NCI-H1048 (cell line): ENCODE measurements at places on chromosomes 1 and 21.
A peak's percentile ranks its signal among the peaks of the same experiment; 100 is the strongest.

GRCh38 chr1:156689035-156689952, 12.1 kb upstream of the NES start:
- DNase-seq, result peak; percentile 62

DNA sequence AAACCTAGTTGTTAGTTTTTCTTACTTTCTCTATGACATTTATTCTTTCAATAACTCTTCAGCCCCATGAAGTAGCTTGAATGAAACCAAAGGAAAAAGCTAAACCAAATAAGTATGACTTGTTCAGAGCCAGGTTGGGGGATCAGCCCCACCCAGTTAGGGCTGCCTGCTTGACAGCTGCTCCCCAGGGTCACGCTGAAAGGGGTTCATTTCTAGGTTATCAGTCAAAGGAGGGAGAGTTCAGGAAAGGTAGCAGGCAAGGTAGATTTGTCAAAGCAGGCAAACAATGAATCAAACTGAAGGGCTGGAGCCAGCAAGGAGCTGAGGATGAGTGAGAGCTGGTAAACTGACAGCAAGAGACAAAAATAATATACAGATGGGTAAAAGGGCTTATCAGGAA, 3.1 kb upstream of the S100A11 start:
- DNase-seq, result no peak

- DNase-seq, result no peak
Measured at GRCh38 chr1:36134505-36135329, 9.7 kb upstream of the COL8A2 start.

- no peak for DNase-seq
Measured at GRCh38 chr1:222979561-222979960, 163.5 kb downstream of the TLR5 start.

DNA sequence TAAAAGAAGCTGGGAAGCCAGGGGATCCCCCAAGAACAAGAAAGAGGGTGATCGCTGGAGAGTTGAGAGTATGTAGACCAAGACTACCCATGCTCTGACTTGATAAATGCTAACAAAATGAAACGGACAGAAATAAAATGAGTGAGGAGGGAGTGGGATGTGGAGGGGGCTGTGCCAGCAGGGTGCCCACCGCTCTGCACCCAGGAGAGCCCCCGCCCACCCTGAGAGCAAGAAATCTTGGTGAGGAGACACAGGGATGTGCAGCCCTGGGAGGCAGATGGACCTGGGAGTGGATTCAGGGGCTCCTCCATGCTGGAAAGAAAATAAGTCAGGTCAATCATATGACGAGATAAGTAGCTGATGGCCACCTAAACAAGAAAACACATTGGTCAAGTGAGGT, 590.9 kb downstream of the AJAP1 start:
- no peak for DNase-seq

- DNase-seq, result no peak
Measured at GRCh38 chr1:172456344-172456769, 12.5 kb upstream of the PIGC start.

DNA sequence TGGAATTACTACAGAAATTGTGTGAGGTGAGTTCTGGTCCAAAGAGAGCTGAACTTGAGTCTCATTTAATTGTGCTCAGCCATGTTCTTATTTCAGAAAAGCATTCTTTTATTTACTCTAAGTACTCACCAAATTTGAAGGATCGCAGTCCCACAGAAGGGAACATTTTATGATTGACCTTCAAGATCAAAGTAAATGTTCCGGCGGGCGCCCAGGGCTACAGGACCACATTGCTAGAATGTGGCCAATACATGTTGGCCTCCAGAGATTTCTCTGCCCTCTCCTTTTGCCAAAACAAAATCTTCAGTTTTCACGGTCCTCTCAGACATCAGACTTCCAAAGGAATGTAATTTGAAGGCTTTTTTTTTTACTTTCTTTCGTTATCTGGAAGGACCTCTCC, 237.8 kb downstream of the FMN2 start:
- DNase-seq, result no peak

GRCh38 chr21:41367945-41368734, 6.3 kb downstream of the MX2 start:
- no peak for DNase-seq

DNA sequence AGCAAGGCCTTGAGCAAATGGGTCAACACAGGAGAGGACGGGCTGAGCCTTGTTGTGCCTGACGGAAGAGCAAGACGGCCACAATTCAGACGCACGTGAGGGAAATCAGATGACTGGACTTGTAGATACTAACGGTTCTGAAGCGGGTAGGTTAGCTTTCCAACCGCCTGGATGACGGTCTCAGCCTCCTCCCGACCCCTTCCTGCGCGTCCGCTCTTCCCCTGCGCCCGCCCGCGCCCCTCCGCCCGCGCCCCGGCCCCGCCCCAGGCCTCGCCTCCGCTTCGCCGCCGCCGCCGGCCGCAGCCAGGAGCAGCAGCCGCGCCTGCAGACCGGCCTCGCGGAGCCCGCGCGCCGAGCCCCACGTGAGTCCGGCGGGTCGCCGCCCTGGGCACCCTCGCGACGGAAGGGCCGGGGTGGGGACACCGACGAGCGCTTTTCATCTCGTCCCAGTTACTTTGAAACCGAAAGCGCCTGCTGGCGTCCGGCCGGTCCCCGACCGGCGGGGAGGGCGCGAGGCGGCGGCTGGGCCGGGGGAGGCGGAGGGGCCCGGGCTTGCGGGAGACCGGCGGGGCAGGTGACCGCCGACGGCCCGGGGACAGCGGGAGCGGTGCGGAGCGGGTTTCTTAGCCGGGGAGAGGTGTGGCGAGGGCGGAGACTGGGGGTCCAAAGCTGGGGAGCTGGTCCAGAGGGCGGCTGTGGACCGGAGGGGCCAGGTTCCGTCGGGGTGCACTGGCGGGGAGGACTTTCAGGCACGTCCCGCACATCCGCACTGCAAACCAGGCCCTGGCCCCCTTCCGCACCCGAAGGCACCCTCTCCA, at the start of gene TRAF5:
Gene TRAF5, plus strand, starts transcription at position 306 of the 818 bp plus-strand sequence. CDS start 26,407 bp downstream, outside the sequence.
- DNase-seq, result no peak

DNA sequence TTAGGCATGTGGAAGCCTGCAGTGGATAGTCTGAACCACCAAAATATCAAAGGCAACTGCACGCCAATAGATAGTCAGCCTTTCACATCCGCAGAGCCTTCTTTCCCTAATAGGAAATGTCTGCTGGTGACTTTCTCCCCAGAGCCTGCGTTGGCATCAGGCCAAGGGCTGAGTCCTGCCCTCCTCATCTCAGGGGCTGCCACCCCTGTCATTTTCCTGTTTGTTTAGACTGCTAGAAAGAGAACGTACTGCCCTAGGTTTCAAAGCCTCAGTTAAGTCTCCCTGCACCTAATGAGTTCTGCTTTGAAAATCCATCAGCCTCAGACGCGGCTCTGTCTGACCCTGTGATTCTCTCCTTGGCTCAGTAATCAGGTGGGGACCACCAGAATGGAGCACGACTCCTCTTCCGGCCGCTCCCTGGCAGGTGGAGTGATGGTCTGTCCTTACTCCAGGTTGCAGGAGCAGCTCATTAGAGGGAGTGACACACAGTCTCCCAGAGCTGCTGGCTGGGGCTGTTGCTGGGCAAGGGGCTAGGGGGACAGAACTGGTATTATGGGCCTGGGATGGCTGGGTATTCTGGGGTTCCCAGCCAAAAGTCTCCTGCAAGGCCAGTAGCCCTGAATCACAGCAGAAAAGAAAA, 27.3 kb downstream of the STUM start:
- no peak for DNase-seq

DNA sequence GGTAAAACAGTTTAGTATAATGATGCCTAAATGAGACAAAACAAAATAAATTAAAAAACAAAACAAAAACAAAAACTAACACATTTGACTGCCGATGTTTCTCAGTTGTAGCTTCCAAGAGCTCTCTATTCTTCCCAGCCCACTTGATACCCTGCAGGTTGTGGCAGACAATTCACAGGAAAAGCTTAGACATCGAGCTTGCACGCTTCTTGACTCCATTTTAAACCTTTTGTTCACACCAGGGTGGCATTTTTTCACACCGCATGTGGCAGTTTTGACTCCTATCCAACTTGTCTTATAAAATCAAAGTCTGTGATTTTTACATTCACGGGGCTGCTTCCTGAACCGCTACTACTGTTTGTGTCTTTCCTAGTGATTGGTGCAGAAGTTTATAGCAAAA, 575.9 kb downstream of the USP25 start:
- DNase-seq, result no peak

DNA sequence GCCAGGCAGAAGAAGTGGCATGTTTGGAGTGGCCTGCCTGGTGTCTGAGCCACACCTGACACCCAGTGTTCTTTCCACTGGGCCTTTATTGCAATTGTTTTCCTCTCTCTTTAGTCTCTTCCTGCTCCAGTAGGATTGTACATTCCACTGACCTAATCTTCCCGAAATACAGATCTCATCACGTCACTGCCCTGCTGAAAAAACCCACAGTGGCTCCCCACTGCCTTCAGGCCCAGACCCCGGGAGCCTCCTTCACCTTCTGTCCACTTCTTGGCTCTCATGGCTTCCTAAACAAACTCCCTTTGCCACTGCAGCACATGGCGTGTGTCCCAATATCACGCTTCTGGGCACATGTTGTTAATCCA, 25.3 kb upstream of the ATP5PO start:
- no peak for DNase-seq

GRCh38 chr1:24126672-24127023, 14.7 kb upstream of the MYOM3 start:
- no peak for DNase-seq

- no peak for DNase-seq
Measured at GRCh38 chr1:22285549-22286396, 142.9 kb upstream of the WNT4 start.

- DNase-seq, result no peak
Measured at GRCh38 chr1:3606779-3607702, 4.3 kb downstream of the MEGF6 start.

GRCh38 chr1:180177931-180178330, 23.3 kb downstream of the QSOX1 start:
- no peak for DNase-seq

DNA sequence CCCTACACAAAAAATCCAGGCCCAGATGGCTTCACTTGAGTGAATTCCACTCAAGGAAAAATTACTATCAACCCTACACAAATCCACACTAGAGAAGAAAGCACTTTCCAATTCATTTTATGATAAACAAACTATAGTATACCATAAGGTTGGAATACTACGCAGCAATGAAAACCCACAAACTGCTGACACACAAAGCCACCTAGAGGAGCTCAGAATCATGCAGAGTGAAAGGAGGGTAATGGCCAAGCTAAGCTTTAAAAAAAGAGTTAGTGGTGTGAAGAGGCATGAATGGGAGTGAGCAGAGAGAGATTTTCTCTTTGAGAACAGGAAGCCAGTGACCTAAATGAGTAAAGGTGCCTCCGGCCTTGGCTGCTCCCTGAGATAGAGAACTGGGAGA, 93.7 kb downstream of the DHRS3 start:
- DNase-seq, result no peak

DNA sequence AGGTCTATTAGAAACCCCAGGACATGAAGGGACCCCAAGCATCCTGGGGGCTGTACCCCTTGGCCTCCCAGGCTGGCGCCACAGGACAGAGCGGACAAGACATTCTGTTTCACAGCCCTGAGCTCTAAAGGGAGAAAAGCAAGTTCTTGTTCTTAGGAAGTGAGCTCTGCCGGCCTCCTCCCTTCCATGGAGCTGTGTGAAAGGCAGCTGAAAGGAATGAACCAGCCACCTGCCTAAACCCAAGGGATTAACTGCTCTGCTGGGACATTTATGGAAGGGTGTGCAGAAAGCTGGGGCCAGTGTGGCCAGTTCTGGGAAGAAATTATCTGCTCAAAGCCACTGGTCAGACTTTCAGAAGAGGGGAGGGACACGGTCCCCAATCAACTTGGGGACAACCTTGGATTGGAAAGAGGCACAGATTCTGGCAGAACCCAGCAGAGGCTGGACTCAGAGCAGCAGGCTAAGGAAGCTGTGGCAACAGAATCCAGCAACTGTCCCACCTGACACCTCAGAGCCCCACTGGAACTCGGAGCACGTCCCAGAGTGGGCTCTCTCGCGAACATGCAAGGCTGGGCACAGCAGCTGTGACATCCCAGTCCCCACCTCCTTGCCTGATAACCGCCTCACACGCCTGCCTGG, 2.1 kb downstream of the KLHL21 start:
- no peak for DNase-seq

GRCh38 chr1:18686540-18686939, 55.9 kb downstream of the PAX7 start:
- no peak for DNase-seq

GRCh38 chr1:5504364-5504740, 487.9 kb downstream of the NPHP4 start:
- DNase-seq, result no peak

- no peak for DNase-seq
Measured at GRCh38 chr1:208180421-208180820, 63.8 kb downstream of the PLXNA2 start.

DNA sequence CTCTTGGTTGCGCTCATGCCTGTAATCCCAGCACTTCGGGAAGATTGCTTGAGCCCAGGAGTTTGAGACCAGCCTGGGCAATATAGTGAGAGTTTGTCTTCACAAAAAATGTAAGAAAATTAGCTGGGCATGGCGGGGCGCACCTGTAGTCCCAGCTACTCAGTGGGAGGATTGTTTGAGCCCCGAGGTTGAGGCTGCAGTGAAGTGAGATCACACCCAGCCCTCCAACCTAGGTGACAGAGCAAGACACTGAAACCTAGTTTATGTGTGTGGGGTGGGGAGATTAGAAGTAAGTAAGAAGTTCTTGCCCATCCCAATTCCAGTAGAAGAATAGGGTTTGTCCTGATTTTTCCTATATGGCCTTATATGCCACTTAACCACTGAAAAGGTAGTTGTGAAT, 2.0 kb downstream of the RPL5 start:
- no peak for DNase-seq

GRCh38 chr1:37605806-37606474, 10.2 kb upstream of the GNL2 start:
- DNase-seq, result no peak

DNA sequence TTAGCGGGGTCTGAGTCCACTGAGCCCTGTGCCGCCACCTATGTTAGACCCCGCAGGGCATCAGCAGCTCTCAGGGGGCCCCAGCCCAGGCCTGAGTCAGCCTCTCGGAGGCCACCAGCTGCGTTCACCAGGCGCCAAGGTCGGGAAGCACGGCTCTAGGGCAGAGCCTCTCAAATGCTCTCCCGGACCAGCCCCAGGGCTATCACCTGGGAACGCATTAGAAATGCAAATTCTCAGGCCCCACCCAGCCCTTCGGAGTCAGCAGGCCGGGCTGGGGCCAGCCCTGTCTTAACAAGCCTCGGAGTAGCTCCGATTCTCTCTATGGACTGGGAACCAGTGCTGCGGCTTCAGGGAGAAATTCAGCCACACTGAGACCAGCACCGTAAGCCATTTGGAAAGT, 37.2 kb upstream of the TSPEAR start:
- peak; percentile 16 for DNase-seq

- DNase-seq, result no peak
Measured at GRCh38 chr1:209597499-209597898, 14.0 kb downstream of the CAMK1G start.

- no peak for DNase-seq
Measured at GRCh38 chr1:9009438-9010370, 16.5 kb downstream of the SLC2A7 start.
